Ascending aorta (tissue), 2 donors: ENCODE measurements at places on chromosomes 3 and 15. TPM values are rescaled to one million over a fixed set of nuclear protein-coding genes. Genes with fewer than 3 reads are reported as not detected.

DNA sequence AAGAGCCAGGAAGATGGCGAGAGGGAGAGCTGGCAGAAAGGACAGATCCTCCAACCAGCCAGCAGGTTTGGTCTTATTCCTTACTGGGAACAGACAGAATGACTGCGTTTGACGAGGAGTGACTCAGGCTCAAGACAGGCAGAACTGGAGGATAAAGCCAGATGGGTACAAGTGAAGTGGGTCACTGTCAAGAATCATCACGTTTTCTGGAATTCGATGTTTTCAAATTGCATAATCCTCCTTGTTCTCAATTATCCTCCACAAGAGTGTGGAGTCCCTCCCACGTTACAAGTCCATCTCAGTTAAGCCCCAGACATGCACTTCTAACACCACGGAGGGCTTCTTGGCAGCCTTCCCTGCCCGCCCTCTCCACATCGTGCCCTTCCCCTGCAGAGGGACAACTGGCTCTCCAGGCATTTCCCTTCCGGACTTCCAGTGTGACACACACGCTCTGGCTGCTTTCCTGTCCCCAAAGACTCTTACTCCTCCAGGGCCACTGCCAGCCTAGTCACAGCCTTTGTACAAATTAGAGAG is 183.1 kb downstream of the CHST2 start:
- DNase-seq, result peak; percentile 71

DNA sequence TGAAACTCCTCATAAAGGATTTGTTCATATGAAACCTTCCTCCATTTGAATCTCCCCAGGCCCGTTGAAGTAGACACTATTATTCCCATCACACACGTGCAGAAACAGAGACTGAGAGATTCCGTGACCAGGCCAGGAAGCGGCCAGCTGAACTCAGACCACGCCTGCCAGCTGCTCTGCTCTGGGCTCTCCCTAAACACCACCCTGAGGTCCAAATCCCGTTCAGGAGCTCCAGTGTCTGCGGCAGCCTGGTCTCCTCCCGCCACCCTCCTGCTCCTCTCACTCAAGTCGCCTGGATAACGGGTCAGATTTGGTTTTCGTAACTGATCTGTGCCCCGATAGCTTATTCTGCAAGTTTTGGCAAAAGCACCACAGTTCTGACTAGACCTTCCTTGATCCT is 53.6 kb upstream of the SNRPA1 start:
- DNase-seq, result no peak

DNA sequence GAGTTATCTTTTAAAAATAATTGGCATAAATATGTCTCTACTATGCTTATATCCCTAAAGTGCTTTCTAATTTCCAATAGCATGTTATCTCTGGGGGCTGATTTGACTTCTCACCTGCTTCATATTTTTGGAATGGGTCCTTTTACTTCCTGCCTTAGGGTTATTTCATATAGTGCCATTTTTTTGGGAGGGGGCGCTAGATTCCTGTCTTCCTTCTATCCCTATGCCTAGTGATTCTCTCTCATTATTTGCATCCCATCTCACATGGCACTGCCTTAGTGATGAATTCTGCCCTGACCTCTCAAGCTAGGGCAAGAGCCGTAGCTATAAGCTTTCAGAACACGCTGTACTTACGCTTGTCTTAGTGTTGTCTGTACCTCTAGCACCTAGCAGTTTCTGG is 150.3 kb upstream of the SLITRK3 start:
- no peak for DNase-seq

DNA sequence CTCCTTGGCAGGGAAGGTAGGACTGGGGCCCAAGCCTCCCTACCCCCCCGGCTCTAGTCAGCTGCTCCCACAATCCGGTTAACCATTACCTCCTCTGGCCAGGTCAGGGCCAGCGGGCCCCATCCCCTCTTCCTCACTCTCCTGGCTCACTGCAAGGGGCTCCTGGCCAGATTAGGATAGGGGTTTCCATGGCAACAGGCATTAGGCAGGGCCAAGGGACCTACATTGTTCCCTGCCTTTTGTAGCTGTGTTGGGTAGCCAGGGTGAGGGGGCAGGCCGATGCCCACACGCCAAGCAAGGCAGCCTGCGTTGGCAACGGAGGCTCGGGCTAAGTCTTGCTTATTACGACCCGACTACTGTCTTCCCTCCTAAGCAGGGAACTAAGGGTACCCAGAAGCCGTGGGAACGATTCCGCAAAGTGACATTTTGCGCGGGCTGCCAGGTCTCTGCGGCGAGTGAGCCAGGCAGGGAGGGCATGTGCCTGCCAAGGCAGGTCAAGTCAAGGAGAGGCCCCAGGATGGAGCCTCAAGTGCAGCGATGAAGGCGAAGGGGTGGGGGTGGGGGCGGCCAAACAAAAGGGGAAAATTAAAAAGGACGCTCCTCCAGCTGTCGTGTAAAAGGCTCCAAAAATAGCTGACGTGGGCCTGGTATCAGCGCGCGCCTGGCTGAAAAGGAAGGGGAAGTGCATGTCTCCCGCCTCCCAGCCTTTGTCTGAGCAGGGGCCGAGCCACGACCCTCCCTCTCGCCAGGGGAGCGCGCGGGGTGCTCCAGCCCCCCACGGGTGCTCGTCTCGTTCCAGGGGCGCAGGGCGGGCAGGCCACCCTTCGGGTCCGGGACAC is 919 bp downstream of the IDH2 start:
- DNase-seq, result no peak

- DNase-seq, result no peak
Measured at GRCh38 chr3:160613661-160614060, 48.3 kb upstream of the KPNA4 start.

- DNase-seq, result no peak
Measured at GRCh38 chr3:186951640-186952552, 21.6 kb downstream of the ST6GAL1 start.

GRCh38 chr15:68730471-68730919 is 90.2 kb downstream of the ANP32A start:
- no peak for DNase-seq

GRCh38 chr3:115680803-115681345 is 57.6 kb downstream of the GAP43 start:
- DNase-seq, result no peak

- peak; percentile 78 for DNase-seq
Measured at GRCh38 chr3:183697610-183698317, at the start of gene YEATS2. Gene YEATS2, plus strand, starts transcription at chr3:183697797. Its CDS starts 17,366 bp downstream, at chr3:183715163.

DNA sequence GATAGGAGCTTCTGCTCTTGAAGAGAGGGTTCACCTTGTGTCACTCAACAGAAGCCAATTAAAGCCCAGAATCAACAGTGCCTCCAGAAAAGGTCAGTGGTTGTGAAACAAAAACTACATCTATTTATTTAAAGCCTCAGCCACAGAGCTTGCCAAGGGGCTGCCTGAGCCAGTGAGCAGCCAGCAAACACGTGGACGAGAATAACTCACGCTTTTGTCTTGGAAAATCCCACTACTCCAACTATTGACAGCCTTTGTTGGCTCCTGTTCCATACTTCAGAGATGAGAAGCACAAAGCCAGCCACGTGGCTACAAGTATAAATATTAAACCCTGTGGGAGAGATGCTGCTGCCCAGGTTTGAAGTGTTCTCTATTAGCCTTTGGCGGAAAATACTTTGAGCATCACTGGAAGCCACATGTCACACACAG is 10.3 kb downstream of the GPR156 start:
- DNase-seq, result no peak

- DNase-seq, result no peak
Measured at GRCh38 chr15:64019764-64020163, 26.5 kb downstream of the DAPK2 start.

Gene GTPBP8
- 1.6 TPM for total RNA-seq
